ENCODE measurements at places on chromosomes 12 and 14. TPM values are rescaled to one million over a fixed set of nuclear protein-coding genes. Genes with fewer than 3 reads are reported as not detected.

Gene CLEC6A
- total RNA-seq: not detected

Gene PLA2G1B
- not detected for total RNA-seq

Gene KLRC2
- not detected for total RNA-seq

Gene MYO1H
- not detected for total RNA-seq

Gene ENDOU
- total RNA-seq: 0.11 TPM

Gene EPS8
- 212 TPM for total RNA-seq

Gene GNG2
- total RNA-seq: 19.2 TPM

Data from articular chondrocyte of knee joint (primary cell).